NCI-H2029 (cell line): ENCODE measurements at places on chromosomes 4 and X.

DNA sequence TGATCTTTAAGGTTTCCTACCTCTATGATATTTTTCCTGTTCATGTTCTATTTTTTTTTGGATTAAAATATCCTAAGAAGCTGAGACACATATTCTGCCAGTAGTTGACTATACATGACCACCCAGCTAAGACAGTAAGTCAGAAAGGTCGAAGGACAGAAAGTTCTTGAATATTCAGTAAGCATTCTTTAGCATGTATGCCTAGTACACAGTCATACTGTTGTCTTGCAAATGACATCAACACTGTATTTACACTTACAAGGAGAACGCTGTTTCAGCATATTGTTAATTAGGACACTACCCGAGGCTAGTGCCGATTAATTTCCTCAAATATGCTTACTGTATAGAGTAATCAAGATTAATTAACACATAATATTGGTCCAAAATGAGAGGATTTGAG is 300.6 kb downstream of the STIM2 start:
- no peak for DNase-seq

- DNase-seq = no peak
Observed at GRCh38 chrX:71872542-71873458, 37.8 kb upstream of the NHSL2 start.

DNA sequence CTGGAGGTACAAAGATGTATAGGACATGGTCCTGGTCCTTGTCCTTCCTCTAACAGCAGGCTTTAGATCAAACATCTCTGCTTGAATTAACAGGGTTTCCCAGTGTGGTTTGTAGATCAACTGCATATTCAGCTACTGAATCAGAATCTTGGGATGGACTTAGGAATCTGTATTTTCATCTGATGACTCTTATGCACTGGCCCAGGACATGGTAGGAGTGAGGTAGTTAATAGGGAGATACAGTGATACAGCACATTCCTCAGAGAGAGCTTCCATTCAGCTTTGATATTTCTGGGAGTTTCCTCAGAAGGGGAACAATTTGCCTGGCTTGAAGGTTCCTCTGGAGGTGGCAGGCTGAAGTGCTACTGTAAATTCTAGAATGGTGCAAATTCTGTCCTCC is 203.1 kb downstream of the LARP7 start:
- no peak for DNase-seq

DNA sequence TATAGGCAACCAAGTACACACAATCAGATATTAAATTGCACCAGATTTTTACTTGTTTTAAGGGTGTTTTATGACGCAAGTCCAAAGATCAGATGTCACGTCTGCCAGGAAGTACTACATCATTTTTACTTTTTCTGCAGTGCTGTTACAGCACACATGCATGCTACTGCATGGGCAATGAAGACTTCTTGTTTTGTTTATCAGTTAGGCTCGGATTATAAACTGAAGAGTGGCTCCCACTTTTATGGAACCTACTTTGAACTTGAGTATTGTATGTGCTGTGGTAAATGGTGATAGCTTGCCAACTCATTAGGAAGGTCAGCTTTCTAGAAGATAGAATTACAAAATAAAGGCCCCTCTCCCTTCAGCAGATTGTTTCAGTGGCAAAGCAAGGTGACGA is 131.6 kb downstream of the CEP135 start:
- no peak for DNase-seq

GRCh38 chr4:52126966-52127365 is 75.9 kb downstream of the SPATA18 start:
- no peak for DNase-seq

GRCh38 chrX:69027181-69028005 is 137.9 kb downstream of the PJA1 start:
- DNase-seq = no peak

DNA sequence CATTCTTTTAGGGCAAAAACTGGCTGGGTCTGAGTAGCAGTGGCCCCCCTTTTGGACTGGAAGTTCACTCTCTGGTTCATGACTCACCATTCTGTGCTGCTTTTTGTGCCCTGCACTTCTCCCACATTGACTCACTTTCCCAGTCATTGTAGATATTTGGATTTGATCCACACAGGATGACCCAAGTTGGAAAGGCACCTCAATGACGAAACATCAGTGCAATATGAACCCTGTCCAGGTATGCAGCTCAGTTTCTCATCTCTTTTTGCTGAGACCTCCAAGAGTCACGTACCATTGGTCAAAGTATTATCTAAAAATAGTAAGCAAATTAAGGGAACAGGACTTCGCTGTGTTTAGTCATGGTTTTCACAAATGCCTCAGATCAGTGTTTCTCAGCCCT is 92.7 kb downstream of the CBLL2 start:
- DNase-seq = no peak

DNA sequence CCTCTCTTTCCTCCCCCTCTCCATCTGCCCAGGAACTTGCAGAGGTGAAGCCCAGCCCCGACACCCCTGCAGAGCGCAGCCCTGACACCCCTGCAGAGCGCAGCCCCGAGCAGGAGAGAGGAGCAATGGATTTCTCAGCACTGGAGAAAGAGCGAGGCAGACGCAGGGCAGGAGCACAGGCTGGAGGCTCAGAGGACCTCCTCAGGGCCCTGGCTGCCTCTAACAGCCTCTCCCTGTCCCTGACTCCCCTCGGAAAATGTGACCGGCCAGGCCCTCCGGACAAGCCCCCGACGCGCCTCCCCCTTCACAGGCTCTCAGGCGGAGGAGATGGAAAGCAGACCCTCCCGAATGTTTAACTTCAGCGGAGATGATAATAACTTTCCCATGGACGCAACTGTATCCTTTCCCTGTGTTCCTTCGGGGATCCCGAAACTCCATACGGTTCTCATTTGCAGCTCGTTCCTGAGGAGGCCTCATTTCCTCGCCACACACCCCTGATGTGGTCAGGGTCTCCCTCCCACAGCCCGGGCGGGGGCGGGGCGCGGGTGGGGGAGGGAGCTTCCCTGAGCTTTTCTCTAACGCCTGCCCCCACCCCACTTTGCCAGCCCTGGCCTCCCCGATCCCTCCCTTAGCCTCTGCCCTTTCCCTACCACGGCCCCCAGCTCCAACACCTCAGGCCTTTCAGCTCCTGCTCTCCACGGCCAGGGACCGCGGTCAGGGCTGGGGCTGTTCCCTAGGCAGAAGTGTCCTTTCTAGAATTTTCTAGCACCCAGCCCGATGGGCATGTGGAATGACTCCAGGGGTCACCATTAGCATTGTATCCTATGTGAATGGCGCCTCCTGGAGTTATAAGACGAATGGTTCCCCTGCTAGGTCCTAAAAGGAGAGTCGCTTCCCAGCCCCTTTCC is 201.1 kb upstream of the BCOR start:
- no peak for DNase-seq

DNA sequence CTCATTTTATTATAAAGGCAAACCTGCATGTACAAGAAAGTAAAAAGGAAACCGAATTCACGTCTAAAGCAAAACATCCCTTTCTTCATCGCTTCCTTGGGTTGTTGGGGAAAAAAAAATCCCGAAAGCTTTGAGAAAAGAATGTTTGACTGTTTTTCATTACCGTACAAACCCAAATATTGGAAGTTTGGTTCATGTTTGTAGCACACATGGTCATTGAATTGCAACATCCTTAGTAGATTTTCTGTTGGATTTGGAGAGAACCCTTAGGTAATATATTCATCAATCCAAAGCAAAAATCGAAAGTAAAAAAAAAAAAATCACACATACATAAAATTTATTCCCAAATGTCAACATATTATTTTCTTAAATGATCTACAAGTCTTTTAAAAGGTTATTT is 420.3 kb downstream of the MAPK10 start:
- DNase-seq = no peak

DNA sequence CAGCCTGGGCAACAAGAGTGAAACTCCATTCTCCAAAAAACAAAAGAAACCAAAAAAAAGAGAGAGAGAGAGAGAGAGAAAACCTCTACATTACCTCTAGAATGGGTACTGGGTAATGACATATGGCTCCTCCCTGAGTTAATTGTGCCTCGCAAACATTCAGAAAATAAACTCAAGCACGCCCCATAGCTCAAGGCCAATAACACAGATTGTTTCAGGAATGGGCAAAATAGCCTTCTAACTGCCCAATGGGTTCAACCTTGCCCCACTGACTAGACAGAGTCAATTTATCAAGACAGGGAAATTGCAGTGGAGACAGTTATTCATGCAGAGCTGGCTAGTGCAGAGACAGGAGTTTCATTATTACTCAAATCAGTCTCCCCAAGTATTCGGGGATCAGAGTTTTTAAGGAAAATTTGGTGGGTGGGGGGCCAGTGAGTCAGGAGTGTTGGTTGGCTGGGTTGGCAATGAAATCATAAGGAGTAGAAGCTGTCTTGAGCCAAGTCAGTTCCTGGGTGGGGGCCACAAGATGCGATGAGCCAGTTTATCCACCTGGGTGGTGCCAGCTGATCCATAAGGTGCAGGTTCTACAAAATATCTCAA is 25.1 kb downstream of the NIPAL1 start:
- DNase-seq = no peak

- DNase-seq = no peak
Observed at GRCh38 chr4:151035911-151036310, 20.8 kb upstream of the LRBA start.

- DNase-seq = no peak
Observed at GRCh38 chr4:152385551-152385950, 150.3 kb downstream of the FBXW7 start.

DNA sequence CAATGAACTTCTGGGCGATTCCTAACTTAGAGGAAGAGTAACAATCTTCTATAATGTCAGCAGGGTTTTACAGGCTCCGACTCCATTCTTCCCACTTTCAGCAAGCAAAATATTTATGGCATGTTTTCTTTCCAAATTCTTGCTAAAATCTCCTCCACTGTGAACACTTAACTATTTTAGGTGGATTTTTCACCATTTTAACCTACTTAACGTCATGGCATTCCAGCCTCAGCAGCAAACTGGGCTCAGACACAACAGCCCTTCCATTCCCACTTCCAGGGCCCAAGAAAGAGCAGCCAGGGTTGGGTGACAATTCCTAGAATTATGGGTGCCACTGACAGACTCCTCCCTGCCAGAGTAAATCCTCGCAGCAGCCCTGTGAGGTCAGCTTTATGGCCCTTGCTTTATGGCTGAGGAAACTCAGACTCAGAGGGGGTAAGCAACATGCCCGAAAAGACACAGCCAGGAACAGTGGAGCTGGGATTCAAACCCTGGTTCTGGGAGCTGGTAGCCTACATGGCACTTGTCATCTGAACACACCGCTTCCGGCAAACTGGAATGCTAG is 112.8 kb upstream of the MAP3K15 start:
- DNase-seq = no peak

- no peak for DNase-seq
Observed at GRCh38 chr4:142818476-142818875, 27.6 kb downstream of the INPP4B start.

DNA sequence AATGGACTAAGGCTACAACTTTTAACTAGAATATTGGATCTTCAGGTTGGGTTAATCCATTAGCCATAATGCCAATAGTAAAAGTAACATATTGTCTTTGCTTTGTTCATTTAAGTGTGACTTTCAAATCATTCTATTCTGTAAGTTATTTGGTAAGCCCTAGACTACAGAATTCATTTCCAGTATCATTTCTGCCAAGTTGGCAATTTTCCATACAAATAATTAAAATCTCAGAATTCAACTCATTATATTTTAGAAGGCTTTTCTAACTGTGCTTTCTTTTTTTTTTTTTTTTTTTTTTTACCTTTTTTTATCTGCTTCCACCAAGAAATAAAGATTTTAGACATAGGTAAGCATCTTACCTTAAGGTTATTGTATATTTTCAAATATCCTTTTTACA is 173.4 kb downstream of the DCTD start:
- no peak for DNase-seq

DNA sequence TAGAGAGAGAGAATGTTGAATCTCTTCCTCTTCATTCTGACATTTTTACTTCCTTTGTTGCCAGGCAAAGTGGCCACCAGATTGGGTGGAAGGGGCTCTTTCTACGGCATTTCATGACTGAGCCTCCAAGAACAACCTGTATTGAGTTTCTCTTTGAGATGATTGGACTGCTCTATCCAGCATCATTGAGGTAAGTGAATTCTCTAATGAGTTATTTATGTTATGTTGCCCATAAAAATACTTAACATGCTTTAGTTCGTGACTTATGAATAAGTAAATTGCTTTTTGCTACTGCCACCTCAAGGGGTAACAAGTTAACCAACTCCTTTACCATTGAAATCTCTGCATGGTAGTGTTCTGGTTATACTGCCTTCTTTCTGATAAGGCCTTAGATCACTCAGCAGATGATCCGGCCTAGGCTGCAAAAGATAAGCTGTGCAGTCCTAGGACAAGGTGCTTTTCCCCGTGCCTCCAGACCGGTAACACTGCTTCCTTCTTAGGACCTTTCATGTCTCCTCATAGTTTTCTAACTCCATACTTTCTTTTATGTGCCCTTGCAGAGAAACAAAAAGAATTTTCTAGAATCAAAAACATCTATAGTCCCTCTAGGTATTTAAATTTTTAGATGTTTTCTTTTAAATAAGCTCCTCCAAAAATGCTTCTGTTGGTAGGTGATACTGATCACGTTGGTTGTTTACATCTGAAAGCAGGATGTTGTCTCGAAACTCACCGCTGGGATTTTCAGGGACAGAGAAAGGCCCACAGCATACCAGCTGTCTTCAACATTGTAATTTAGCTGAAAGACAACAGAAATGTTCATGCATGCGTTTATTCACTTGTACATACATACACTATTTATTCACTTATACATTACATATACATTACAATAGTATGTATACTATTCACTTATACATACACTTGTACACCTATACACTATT is 157.1 kb upstream of the RBPJ start:
- DNase-seq = no peak

DNA sequence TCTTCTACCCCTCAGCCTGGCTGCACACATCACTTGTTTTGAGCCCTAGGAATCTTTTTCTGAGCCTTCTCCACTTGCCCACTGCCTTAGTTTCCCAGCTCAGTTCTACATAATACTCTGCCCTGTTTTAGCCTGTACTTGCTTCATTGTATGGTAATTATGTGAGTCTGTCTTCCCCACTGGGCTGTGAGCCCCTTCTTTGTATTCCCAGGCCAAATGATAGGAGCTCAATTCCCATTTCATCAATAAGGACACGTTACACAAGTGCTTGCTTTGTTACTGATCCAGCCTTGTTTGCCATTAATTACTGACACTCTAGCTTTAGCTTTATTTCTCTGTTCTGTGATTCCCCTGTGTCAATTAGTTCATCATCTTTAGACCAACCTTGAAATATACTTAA is 28.1 kb downstream of the KIT start:
- no peak for DNase-seq

DNA sequence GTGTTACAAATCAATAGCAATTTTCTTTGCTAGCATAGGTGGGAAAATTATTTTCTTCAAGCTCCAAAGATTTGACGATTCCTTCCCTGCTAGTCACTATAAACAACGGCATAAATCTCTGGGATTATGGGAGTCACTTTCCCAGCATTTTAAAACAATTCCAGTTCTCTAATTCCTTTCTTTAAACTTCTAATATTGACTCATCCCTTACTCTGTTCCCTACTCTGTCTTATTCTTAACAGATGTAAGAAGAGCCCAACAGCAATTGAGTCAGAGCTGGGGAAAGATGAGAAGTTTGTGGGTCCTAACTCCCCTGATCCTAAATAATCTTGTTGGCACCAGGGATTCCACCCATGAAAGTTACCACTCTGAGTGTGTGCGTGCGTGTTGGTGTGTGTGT is 47.4 kb upstream of the IL21 start:
- no peak for DNase-seq
